ENCODE measurements at places on chromosomes 3 and 15. TPM values are rescaled to one million over a fixed set of nuclear protein-coding genes. Genes with fewer than 3 reads are reported as not detected.

Gene PRR23E
- total RNA-seq, result not detected

Gene MRPS11
- 42.0 TPM for total RNA-seq

Gene HCLS1
- total RNA-seq, result 0.82 TPM

Gene FEZF2
- not detected for total RNA-seq

Gene FETUB
- total RNA-seq, result not detected

Gene CHRNA7
- total RNA-seq, result 1.5 TPM

Gene ARL13B
- total RNA-seq, result 10.7 TPM

Gene SMCO1
- total RNA-seq, result not detected

Gene SLC22A13
- 0.97 TPM for total RNA-seq

Gene FLNB
- total RNA-seq, result 56.5 TPM

Gene SLC9A9
- total RNA-seq, result 2.5 TPM

Gene MASP1
- total RNA-seq, result 0.92 TPM

GRCh38 chr3:160671231-160671630 lies 5.7 kb upstream of the ARL14 start:
- DNase-seq, result no peak
- H3K27ac ChIP-seq, result no peak overlapping the region
- peaks cover 7% of the 10 kb centered on the region for H3K4me1 ChIP-seq
- H3K36me3 ChIP-seq, result no peaks in the 10 kb centered on the region

GRCh38 chr3:54357301-54357700 lies 234.9 kb downstream of the CACNA2D3 start:
- no peaks in the 10 kb centered on the region for H3K4me1 ChIP-seq
- no peaks in the 10 kb centered on the region for H3K27me3 ChIP-seq
- no peak overlapping the region for H3K4me3 ChIP-seq
- no peak overlapping the region for H3K27ac ChIP-seq

- peaks cover 63% of the 10 kb centered on the region for H3K4me1 ChIP-seq
- no peak overlapping the region for H3K27ac ChIP-seq
- no peak for DNase-seq
These were observed 3.3 kb downstream of the RAB8B start for GRCh38 chr15:63192619-63193206.

- H3K4me3 ChIP-seq, result no peak overlapping the region
- no peak overlapping the region for H3K27ac ChIP-seq
- no peaks in the 10 kb centered on the region for H3K36me3 ChIP-seq
These were observed 266.1 kb downstream of the SLC9A9 start for GRCh38 chr3:143581972-143582722.

- peak overlapping the region; percentile 90 for H3K4me3 ChIP-seq
- no peak for DNase-seq
- H3K27me3 ChIP-seq, result no peaks in the 10 kb centered on the region
- peak overlapping the region; percentile 89 for H3K27ac ChIP-seq
These were observed 1.6 kb upstream of the DALRD3 start for GRCh38 chr3:49019941-49020329.

- no peak overlapping the region for H3K4me3 ChIP-seq
- peaks cover 80% of the 10 kb centered on the region for H3K4me1 ChIP-seq
- DNase-seq, result no peak
- H3K27me3 ChIP-seq, result no peaks in the 10 kb centered on the region
These were observed 166.8 kb upstream of the COL8A1 start for GRCh38 chr3:99471353-99472323.

GRCh38 chr3:56075089-56075488 lies 393.2 kb downstream of the ERC2 start:
- H3K27me3 ChIP-seq, result peaks cover 3% of the 10 kb centered on the region
- H3K27ac ChIP-seq, result no peak overlapping the region
- H3K36me3 ChIP-seq, result no peaks in the 10 kb centered on the region
- no peak overlapping the region for H3K4me3 ChIP-seq

GRCh38 chr15:25172691-25173090 lies 217.9 kb downstream of the SNRPN start:
- peaks cover 2% of the 10 kb centered on the region for H3K36me3 ChIP-seq
- peak; percentile 64 for DNase-seq
- no peak overlapping the region for H3K4me3 ChIP-seq
- no peak overlapping the region for H3K27ac ChIP-seq

DNA sequence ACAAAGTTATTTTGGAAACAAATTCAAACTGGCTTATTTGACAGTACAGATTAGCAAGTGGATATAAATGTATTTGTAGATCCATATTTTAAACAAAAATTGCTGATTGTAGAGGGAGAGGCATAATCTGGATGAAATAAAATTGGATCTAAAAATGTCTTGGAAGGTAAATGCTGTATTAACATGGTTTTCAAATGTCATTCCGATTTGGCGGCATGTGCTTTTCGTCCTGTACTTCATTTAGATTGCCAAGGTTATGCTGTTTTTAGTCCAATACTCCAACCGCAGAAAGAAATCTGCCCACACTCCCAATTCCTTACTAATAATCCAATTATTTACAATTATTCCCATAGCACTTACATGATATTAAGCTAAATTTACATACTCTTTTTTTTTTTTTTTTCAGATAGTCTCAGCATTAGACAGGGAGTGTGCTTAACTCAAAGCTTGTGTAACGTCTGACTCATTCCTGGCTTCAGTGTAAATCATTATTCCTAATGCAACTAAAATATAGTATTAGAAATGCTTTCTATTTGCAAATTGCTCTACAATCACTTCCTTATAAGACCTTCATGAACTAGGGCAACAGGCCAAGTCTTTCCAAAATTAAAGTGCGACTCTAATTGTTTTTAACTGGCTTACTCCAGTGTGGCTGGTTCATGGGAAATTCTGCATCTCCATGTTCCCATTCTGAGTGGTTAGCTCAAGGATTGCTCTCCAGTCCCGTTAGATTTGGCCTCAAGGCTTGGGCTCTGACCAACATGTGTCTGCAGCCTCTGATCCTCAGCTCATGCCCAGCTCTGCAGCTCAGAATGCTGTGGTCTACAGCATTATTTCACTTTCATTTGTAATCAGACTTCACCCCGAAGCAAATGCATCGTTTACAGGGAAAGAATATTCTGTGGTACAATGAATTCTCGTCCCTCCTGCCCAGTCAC lies 103.9 kb downstream of the FBN1 start:
- peak overlapping the region; percentile 86 for H3K27ac ChIP-seq
- no peak for DNase-seq
- H3K4me1 ChIP-seq, result peaks cover 88% of the 10 kb centered on the region
- H3K36me3 ChIP-seq, result peaks cover 20% of the 10 kb centered on the region
- H3K27me3 ChIP-seq, result no peaks in the 10 kb centered on the region

- H3K4me1 ChIP-seq, result no peaks in the 10 kb centered on the region
- no peak for DNase-seq
- no peaks in the 10 kb centered on the region for H3K36me3 ChIP-seq
- H3K27ac ChIP-seq, result no peak overlapping the region
These were observed 146.1 kb downstream of the LRTM1 start for GRCh38 chr3:54781728-54782127.

DNA sequence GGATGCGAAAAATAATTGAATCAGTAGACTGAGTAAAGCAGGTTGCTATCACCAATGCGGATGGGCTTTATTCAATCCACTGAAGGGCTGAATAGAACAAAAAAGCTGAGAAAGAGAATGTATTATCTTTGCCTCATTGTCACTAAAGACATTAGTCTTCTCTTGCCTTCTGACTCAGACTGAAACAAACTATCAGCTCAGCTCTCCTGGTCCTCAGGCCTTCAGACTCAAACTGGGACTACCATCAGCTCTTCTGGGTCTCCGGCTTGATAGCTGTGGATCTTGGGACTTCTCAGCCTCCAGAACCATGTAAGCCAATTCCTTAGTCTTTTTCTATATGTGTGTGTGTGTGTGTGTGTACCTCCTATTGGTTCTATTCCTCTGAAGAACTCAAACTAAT lies 12.6 kb downstream of the IFT57 start:
- H3K4me1 ChIP-seq, result no peaks in the 10 kb centered on the region
- H3K36me3 ChIP-seq, result peaks cover 9% of the 10 kb centered on the region
- no peak for DNase-seq
- no peak overlapping the region for H3K27ac ChIP-seq

DNA sequence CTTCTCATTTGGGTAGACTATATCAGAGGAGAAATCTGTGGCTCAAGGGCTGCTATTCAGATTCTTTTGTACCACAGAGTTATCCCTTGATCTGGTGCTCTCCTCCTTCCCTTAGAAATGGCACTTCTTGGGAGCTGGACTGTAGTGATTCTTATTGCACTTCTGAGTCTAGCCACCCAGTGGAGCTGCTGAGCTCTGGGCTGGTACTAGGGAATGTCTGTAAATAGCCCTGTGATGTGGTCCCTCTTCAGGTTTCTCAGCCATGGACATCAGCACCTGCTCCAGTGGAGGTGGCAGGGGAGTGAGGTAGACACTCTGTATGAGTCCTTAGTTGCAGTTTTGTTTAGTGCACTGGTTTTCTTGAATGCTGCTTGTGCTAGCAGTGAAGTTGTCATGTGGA lies 1292.6 kb downstream of the SI start:
- DNase-seq, result no peak
- no peaks in the 10 kb centered on the region for H3K4me1 ChIP-seq
- no peak overlapping the region for H3K27ac ChIP-seq
- H3K27me3 ChIP-seq, result peaks cover 9% of the 10 kb centered on the region
- H3K4me3 ChIP-seq, result no peak overlapping the region

- H3K27me3 ChIP-seq, result no peaks in the 10 kb centered on the region
- H3K4me1 ChIP-seq, result peaks cover 12% of the 10 kb centered on the region
- H3K27ac ChIP-seq, result peak overlapping the region; percentile 52
- H3K4me3 ChIP-seq, result no peak overlapping the region
These were observed 42.4 kb downstream of the TMEM40 start for GRCh38 chr3:12716605-12717151.

DNA sequence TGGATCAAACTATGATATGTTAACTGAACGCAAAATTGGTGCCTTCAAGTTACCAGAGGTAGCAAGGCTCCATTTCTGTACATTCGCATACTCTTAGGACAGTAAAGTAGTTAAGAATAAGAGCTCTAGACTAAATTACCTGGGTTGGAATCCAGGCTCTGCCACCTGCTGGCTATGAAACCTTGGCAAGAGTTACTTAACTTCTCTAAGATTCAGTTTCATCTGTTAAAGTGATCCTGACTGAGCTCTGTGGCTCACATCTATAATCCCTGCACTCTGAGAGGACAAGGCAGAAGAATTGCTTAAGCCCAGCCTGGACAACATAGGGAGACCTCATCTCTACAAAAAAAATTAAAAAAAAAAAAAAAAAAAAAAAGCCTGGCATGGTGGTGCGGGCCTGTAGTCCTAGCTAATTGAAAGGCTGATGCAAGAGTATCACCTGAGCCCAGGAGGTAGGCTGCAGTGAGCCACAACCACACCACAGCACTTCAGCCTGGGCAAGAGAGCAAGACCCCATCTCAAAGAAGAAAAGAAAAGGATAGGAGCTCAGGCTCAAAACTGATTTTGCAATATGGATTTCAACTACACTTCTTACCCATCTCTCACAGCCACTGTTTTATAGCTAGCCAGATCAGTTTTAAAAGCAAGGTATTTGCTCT lies 21.3 kb downstream of the GSK3B start:
- H3K36me3 ChIP-seq, result peaks cover 3% of the 10 kb centered on the region
- no peak for DNase-seq
- H3K27ac ChIP-seq, result no peak overlapping the region
- no peak overlapping the region for H3K4me3 ChIP-seq
- H3K27me3 ChIP-seq, result no peaks in the 10 kb centered on the region
- peaks cover 61% of the 10 kb centered on the region for H3K4me1 ChIP-seq

- H3K36me3 ChIP-seq, result peaks cover 6% of the 10 kb centered on the region
- H3K4me3 ChIP-seq, result no peak overlapping the region
- H3K27ac ChIP-seq, result peak overlapping the region; percentile 34
These were observed 4.6 kb upstream of the PRICKLE2 start for GRCh38 chr3:64229903-64230302.

- no peaks in the 10 kb centered on the region for H3K36me3 ChIP-seq
- H3K27ac ChIP-seq, result no peak overlapping the region
- H3K4me3 ChIP-seq, result no peak overlapping the region
- no peak for DNase-seq
These were observed 16.0 kb upstream of the STAC start for GRCh38 chr3:36364260-36364659.

DNA sequence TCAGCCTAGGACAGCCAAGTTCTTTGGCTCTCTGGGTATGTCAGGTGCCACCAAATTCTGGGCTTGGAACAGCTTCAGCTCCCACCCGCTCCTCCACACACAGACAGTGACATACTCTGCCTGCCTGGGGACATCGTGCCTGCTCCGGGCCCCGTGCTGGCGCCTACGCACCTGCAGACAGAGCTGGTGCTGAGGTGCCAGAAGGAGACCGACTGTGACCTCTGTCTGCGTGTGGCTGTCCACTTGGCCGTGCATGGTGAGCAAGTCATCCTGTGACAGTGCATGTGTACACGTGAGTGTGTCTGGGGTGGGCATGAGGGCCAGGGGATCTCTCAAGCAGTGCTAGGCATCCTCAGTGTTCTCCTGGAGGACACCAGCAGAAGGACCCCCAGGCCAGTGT lies 922 bp downstream of the IL17RC start:
- no peaks in the 10 kb centered on the region for H3K36me3 ChIP-seq
- H3K4me3 ChIP-seq, result peak overlapping the region; percentile 33
- peak; percentile 79 for DNase-seq
- no peaks in the 10 kb centered on the region for H3K27me3 ChIP-seq
- no peak overlapping the region for H3K27ac ChIP-seq

DNA sequence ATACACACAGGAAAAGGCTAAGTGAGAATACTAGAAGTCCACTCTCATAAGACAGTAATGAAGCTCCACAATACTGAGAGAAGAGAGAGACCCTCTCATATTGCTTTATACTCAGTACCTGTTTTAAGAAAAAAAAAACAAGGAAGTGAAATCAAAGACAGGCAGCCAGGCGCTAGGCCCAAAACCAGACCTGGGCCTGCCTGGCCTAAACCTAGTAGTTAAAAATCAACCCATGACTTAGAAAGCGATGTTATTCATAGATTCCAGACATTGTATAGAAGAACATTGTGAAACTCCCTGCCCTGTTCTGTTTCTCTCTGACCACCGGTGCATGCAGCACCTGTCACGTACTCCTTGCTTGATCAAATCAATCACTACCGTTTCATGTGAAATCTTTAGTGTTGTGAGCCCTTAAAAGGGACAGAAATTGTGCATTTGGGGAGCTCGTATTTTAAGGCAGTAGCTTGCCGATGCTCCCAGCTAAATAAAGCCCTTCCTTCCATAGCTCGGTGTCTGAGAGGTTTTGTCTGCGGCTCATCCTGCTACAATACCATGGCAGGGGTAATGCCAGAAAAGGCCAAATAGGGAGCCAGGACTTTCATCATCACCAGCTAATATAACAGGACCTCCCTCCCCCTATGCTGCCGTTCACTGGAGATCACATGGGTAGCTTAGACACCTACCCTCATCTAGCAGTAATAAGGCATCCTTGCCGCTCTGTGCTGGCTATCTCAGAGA lies 1294.1 kb downstream of the NSUN3 start:
- H3K4me1 ChIP-seq, result peaks cover 9% of the 10 kb centered on the region
- H3K36me3 ChIP-seq, result no peaks in the 10 kb centered on the region
- H3K27ac ChIP-seq, result no peak overlapping the region
- H3K4me3 ChIP-seq, result no peak overlapping the region
- no peak for DNase-seq

DNA sequence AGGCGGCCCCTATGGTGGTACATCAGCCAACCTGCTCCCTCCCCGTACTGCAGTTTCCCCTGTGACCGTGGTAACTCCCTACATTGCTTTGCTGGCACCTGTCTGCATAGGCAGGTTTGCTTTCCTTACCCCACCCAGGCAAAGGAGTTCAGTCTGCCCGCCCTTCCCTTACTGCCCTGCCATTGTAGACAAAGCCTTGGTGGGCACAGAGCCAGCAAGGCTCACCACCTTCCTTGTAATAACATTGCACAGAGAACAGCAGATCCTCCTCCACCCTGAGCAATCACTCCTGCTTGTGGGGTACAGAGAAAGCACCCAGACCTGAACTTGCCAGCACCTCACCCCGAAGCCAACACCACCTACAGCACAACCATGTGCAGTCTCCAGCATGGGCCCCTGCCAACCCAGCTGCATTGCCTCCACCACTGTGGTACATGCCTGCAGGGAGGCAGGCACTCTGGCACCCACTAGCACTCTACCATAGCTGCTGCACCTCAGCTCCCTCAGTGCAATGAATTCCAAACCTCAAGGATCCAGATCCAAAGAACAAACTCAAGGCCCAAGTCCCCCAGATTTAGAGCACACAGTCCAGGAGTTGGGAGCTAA lies 192.7 kb upstream of the KCNMB2 start:
- no peaks in the 10 kb centered on the region for H3K36me3 ChIP-seq
- no peak overlapping the region for H3K27ac ChIP-seq
